Left lobe of liver (tissue), 2 donors: ENCODE measurements at places on chromosomes 16 and 17. TPM values are rescaled to one million over a fixed set of nuclear protein-coding genes. Genes with fewer than 3 reads are reported as not detected.

GRCh38 chr17:12580640-12581039 lies 85.0 kb upstream of the MYOCD start:
- DNase-seq, result no peak

The SUPT6H gene
- 33.7 TPM for total RNA-seq

DNA sequence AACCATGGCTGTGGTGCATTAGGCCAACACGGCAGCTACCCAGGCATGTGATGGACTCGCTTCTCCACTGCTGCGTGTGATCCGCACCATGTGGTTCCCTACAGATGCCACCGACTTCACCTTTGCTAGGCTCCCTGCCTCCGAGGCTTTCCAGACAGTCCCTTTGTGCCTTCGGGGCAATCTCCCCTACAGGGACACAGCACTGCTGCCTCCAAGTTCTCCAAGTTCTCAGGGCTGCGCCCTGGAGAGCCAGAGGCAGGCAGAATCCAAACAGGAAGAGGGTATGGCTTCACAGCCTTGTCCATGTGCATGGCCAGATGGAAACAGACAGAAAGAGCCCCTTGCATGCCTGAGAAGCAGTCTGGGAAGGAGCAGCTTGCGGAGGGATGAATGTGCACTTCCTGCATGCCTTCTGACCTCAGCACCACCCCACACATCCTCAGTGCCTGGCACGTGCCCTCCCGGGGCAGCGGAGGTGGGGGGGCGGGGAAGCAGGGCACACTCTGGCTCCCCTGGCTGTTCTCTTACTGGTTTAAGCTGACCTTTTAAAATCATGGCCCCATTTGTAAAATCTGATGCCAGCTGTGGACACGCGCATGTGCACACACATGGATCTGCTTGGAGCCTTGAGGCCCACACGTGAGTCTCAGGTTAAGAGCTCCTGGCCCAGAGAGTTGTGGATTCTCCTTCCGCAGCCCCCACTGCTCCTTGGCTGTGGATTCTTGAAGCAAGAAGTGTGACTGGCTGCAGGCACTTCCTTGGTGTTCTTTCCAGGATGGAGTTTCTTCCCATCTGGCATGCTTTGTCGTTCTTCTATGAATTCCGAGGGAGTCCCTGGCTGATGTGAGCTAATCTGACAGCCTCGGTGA lies 55.3 kb upstream of the MTSS2 start:
- DNase-seq, result peak; percentile 71

- no peak for DNase-seq
These were observed 53.8 kb downstream of the MYO18A start for GRCh38 chr17:29126268-29126930.

The KRTAP4-12 gene
- not detected for total RNA-seq

The CES5A gene
- total RNA-seq, result 4.4 TPM

GRCh38 chr17:9162275-9162985 lies 141.1 kb downstream of the NTN1 start:
- no peak for DNase-seq

The KRTAP9-8 gene
- total RNA-seq, result not detected

DNA sequence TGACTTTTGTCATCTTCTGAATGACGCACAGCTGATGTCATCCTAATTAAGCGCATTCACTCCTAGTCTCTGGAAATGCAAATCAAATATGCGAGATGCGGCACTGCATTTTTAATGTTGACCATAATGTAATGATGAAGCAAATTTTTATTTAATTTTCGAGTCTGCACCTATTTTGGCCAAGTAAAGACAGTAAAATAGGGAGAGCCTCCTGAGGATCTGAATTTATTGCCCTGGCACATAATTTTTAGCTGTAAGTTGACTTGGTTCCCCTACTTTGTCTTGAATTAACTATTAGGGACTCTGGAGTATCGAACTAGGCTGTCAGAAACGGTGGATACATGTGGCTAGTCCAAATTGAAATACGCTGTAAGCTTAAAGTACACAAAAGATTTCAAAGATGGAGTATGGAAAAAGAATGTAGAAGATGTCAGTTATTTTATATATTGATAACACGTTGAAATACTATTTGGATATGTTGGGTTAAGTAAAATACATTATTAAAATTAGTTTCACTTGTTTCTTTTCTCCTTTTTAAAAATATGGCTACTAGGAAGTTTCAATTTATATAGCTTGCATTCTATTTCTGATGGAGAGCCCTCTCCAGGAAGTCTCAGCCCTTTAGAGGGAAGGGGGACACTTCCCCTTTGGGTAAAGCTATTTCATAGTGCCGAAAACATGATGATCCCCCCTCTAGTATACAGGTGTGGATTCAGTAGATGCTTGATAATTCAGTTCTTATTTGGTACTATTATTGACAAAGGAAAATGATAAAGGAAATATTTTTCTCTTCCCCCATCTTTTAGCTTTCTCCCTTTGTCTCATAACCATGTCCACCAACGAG lies 991 bp downstream of the KPNA2 start:
- DNase-seq, result no peak

DNA sequence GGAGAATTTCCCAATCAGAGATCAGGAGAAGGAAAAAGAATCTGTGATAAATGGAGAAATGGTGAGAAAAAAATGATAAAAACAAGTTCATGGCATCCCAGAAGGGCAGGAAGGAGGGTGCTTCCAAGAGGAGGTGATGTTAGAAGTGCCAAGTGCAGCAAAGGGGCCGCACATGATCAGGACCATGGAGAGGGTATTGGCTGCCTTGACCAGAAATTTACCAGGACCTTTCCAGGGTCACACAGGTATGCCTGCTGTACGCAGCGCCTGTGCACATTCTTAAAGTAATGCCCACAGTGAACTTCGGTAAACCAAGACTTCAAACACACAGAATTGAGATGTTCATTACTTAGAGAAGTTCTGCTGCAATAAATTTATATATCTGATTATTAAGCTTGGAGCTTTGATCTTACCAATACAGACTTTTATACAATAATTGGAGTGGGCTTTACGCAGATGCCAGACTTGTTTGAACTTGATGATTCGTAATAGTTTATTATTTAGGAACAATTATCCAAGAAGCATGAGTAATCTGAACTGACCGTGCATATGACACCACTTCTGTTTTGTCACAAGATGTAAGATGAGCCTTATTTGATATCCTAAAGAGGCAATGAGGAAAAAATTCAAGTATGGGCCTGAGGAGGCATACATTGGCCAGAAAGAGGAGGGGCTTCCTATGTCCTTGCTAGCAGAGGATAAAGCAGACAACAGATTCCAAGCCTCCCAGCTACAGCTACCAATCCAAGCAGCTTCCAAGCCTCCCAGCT lies 2.2 kb upstream of the KRT33A start:
- DNase-seq, result no peak

The TTLL6 gene
- not detected for total RNA-seq

The BRD7 gene
- total RNA-seq, result 17.9 TPM

DNA sequence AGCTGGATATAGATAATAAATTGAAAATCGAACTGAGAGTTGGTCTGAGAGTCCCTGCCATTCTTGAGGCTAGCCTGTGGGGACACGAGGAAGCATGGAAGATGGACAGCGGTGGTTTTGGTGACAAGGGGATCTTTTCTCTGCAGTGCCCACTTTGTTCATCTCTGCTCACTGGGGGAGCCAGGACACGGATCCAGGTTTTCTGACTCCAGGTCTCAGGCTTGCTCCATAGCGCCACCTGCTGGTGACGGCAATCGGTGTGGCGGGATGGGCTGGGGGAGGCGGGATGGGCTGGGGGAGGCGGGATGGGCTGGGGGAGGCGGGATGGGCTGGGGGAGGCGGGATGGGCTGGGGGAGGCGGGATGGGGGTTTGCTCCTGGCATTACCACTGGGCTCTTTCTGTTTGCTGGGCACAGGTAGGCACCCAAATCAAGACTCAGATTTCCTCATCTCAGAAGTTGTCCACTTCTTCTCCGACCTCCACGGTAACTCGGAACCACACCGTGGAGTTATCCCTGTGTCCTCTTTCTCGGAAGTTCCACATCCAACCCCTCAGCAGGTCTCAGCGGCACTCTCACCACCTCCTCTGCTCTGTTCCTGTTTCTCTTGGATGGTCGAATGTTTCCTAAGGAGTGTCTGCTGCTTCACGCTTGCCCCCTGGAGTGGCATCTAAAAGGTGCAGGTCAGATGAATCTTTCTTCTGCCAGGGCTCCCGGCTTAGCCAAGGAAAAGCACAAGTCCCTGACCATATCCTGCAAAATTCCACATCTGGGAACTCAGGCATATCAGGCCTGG lies 142.4 kb downstream of the CYLD start:
- DNase-seq, result no peak

GRCh38 chr16:66324815-66325515 lies 41.5 kb upstream of the CDH5 start:
- DNase-seq, result no peak

GRCh38 chr17:17943281-17943984 lies 28.8 kb downstream of the TOM1L2 start:
- no peak for DNase-seq

The CPD gene
- total RNA-seq, result 33.8 TPM

GRCh38 chr16:996681-997080 lies 15.1 kb downstream of the SOX8 start:
- no peak for DNase-seq

The TBC1D3G gene
- total RNA-seq, result not detected

The IL21R gene
- total RNA-seq, result 0.33 TPM

DNA sequence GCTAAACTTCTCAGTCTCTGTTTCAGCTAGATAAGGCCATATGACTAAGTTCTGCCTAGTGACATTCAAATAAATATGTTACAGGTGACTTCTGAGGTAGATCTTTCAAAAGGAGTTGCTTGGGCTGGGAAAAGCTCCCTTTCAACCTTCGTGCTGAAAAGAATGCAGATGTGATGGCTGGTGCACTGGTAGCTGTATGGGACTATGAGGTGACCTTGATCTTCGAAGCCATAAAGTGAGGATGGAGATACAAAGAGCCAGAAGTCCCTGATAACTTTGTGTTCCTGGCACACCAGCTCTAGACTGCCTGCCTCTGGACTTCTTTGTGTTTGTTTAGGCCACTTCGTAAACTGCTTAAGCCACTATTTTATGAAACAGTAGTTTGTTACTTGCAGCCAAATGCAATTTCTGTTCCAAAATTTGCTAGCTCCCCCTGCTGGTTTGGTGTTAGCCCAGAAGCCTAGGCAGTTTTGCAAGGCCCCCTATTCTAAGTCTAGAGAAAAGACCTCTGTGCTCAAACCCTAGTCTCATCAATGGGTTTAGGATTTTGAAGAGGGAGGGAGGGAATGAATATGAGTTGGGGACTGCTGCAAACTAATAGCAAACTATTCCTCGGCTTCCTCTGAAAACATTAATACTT lies 23.3 kb upstream of the ERCC4 start:
- no peak for DNase-seq

DNA sequence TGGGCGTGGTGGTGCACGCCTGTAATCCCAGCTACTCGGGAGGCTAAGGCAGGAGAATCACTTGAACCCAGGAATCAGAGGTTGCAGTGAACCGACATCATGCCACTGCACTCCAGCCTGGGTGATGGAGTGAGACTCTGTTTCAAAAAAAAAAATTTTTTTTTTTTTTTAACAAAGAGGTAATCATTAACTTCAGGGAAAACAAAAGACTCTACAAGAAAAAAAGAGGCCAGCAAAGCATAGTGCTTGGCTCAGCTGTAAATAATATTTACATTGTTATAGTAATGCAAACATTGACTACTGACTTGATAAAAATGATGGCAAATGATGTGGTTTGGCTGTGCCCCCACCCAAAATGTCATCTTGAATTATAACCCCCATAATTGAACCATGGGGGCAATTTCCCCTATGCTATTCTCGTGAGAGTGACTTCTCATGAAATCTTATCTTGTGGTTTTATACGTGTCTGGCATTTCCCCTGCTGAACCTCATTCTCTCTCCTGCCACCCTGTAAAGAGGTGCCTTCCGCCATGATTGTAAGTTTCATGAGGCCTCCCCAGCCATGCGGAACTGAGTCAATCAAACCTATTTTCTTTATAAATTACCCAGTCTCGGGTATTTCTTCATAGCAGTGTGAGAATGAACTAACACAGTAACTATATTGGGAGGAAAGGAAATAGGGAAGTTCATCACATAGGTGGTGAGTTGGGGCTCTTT lies 12.7 kb upstream of the SSTR2 start:
- DNase-seq, result no peak

The PMFBP1 gene
- total RNA-seq, result 0.48 TPM

The ARL17B gene
- 15.5 TPM for total RNA-seq

GRCh38 chr17:81511804-81512561 lies 616 bp downstream of the ACTG1 start:
- no peak for DNase-seq

DNA sequence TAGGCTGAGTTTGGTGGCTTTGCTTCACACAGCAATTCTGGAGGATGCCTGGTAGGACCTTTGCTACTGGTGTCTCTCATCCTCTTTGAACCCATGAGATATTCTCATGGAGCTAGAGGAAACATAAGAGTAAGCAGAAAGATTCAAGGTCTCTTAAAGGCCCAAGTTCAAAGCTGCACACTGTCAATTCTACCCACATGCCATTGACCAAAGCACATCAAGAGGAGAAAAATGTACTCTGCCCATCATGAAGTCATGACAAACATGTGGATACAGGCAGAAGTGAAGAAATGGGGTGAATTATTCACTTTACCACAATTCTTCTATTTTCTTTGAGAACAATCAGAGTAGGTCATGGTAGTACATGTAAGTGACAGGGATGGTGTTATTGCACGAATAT lies 13.1 kb downstream of the SKA2 start:
- DNase-seq, result no peak

GRCh38 chr17:68627956-68628575 lies 26.9 kb upstream of the FAM20A start:
- DNase-seq, result no peak

DNA sequence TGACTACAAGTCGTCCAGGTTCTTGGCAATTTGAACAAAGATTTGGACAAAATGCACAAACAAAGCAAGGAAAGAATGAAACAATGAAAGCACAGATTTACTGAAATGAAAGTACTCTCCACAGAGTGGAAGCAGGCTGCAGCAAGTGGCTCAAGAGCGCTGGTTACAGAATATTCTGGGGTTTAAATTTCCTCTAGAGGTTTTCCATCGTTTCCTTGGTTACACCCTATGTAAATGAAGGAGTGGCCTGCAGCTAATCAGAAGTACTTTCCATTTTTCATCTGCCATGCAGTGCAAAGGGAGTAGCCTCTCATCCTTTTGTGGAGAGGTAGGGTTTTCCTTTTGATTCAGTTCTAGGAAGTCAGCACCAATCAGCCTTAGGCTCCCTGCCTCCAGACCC lies 11.8 kb downstream of the STXBP4 start:
- no peak for DNase-seq

- DNase-seq, result no peak
These were observed 144.6 kb downstream of the FOXL1 start for GRCh38 chr16:86722970-86723369.
